ENCODE measurements at places on chromosomes 3 and 15. TPM values are rescaled to one million over a fixed set of nuclear protein-coding genes. Genes with fewer than 3 reads are reported as not detected.

Gene ANAPC13
- 115 TPM for total RNA-seq

Gene ASTE1
- 8.6 TPM for total RNA-seq

Gene GNAT1
- not detected for total RNA-seq

Gene NOX5
- total RNA-seq = 0.83 TPM

Gene SLC15A2
- 0.50 TPM for total RNA-seq

Gene CNTN4
- total RNA-seq = not detected

Gene FGF7
- 278 TPM for total RNA-seq

Gene MUC13
- total RNA-seq = not detected

Gene KNL1
- total RNA-seq = 28.2 TPM

Gene HPS3
- 50.8 TPM for total RNA-seq

Gene P2RY12
- 0.29 TPM for total RNA-seq

Gene ISLR2
- not detected for total RNA-seq

Gene IL5RA
- not detected for total RNA-seq

Gene MEIS2
- total RNA-seq = 51.1 TPM

Gene KIF7
- 19.7 TPM for total RNA-seq

Gene CSTA
- total RNA-seq = 2.6 TPM

Gene ATP13A3
- 419 TPM for total RNA-seq

Gene AQP9
- not detected for total RNA-seq

Gene PLSCR2
- total RNA-seq = not detected

Gene CAMK2N2
- total RNA-seq = not detected

Gene TMEM43
- total RNA-seq = 131 TPM

Gene BSN
- total RNA-seq = 0.17 TPM

Gene EXD1
- not detected for total RNA-seq

Gene HCLS1
- 0.17 TPM for total RNA-seq

Gene NDN
- 132 TPM for total RNA-seq

Gene CPNE4
- not detected for total RNA-seq

Gene CTXND1
- total RNA-seq = not detected

Gene EDC3
- total RNA-seq = 12.8 TPM

Gene CAMK1
- total RNA-seq = 65.2 TPM

Gene RPL29
- 1,056 TPM for total RNA-seq

Gene ACTRT3
- total RNA-seq = 4.8 TPM

Gene DUOXA2
- total RNA-seq = not detected

Gene CHRD
- 2.6 TPM for total RNA-seq

Gene SLC28A1
- not detected for total RNA-seq

Gene CCPG1
- total RNA-seq = 62.7 TPM
